ENCODE measurements at places on chromosomes 11 and 22.

- DNase-seq = no peak
Measured at GRCh38 chr22:41974691-41975290, 5.5 kb downstream of the SEPTIN3 start.

DNA sequence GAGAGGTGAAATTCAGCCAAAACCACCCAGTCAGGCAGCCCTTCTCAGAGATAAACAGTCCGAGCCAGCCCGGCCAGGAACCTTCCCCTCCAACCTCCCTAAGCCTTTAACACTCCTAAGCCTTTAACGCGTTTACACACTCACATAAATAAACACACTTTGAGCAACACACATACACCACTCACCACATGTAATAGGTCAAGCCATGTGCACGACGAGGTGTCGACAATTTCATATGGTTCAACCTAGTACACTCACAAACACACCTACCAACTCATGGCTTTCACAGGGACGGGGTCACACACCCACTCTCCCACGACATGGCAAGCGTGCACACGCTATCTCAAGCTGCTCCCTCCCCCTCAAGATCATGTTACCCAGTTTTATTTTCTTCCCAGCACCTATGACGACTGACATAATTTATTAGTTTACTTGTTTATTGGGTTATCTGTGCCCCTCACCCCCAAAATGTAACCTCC lies 15.5 kb downstream of the SLC43A1 start:
- no peak for DNase-seq

- no peak for DNase-seq
Measured at GRCh38 chr22:34354071-34354817, 434.0 kb upstream of the LARGE1 start.

GRCh38 chr22:37410174-37411055 lies 16.9 kb downstream of the ELFN2 start:
- no peak for DNase-seq

DNA sequence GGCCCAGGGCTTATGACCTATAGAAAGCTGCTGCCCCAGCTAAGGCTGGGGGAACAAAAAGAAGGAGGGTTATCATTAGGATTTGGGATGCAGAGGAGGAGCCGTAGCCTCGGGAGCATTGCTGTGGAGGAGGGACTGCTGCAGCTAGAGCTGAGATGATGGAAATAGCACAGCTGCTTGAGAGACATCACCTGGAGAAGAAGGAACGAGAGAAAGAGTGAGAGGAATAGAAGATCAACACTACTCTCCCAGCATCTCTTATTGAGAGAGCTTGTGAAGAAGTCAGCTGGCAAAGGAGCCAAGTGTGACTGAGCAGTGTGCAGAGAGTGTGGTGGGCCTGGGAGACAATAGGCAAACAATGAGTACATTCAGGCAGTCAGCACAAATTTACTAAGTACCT lies 100.7 kb upstream of the PLET1 start:
- no peak for DNase-seq

- no peak for DNase-seq
Measured at GRCh38 chr11:69541001-69541285, 59.5 kb downstream of the LINC01488 start.

- no peak for DNase-seq
Measured at GRCh38 chr11:70135625-70136059, 57.5 kb downstream of the ANO1 start.

DNA sequence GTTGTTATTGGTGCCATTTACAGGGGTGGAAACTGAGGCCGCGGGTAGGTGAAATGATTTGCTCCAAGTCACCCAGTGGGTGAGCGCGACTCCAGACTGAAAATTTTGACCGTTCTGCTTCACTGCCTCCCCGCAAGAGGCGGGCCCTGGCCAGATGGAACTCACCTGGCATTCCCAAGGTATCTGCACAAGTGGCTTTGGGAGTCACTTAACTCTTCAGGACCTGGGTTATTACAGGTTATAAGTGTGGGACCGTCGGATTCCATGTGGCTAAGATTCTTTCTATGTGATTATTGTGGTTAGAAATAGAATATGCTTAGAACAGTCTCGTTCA lies 598 bp downstream of the CABIN1 start:
- DNase-seq = no peak

DNA sequence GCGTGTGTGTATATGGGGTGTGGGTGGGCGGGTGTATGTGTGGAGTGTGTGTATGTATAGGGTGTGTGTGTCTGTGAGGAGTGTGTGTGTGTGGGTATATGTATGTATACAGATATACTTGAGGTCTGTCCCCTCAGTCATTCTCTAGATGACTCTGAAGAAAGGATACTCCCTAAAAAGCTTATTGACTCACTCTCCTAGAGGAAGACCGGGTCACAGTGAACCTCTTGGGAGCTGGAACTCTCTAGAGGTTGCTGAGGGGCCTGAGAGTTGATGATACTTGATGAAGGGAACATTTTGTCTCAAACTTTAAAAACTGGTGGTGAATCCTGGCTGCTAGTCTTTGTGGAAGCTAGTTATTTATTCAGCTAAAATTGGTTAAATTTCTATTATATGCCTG lies 15.1 kb downstream of the STX3 start:
- no peak for DNase-seq

- no peak for DNase-seq
Measured at GRCh38 chr11:102256251-102256650, 61.0 kb upstream of the BIRC3 start.

- no peak for DNase-seq
Measured at GRCh38 chr11:47415949-47416472, 7.6 kb downstream of the SLC39A13 start.

- DNase-seq = no peak
Measured at GRCh38 chr22:42357634-42358296, 74.4 kb downstream of the NFAM1 start.

- DNase-seq = no peak
Measured at GRCh38 chr11:34234086-34234740, 123.6 kb downstream of the ABTB2 start.

DNA sequence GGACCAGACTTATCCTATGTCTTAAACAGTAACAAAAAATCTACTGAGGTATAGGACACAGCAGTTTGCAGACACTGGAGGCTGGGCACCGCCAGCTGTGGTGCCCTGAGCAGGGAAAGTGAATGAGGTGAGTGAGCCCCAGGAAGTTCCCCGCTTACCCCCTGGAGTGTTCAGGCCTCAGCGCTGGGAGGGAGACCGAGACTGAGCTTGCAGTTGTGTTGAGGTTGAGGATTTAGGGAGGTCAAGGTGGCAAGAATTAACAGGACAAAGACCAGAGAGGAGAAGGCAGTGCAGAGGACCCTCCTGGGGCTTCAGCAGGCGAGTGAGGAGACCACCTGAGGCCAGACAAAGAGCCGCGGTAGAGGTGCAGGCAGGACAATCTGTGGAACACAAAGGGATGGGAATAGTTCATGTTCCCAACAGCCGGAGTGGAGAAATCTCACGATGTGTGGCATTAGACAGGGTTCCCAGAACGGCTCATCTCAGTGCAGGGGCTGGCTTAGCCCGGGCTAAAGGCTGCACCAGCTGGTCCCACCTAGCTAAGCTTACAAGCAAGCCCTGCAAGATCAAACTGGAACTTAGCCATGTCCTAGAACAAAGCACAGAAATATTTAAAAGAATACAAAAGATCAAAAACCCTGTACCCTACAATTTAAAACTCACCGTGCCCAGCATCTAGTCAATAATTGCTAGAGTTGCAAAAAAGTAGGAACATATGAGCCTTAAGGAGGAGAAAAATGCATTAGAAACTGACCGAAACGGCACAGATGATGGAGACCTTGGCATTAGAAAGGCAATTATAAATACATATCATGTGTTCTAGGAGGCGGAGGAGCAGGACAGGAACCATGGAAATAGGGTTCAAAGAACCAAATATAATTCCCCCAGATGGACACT lies 47.4 kb upstream of the PITPNB start:
- DNase-seq = no peak

DNA sequence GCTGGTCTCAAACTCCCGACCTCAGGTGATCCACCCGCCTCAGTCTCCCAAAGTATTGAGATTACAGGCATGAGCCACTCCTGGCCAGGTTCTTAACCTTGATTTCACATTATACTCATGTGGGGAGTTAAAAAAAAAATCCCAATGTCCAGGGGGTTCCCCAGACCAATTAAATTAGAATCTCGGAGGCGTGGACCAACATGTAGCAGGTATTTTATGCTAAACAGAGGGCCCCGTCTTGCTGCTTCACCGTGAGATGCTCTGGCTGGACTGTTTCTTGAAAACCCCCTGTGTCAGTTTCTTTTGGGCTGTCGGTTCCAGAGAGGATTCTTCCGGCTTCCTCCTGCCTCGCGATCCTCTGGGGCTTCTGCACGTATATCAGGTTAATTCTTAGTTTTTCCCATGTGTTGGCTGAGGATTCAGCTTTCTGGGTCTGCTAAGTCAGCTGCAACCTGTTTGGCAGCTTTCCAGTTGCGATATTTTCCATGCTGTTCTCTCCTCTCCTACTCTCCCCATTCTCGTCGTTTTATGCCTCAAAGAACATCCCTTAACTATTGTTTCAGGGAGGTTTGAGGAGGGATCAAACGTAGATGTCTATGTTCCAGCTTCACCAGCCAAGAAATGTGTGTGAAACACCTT lies 50.6 kb upstream of the ACCSL start:
- DNase-seq = no peak

DNA sequence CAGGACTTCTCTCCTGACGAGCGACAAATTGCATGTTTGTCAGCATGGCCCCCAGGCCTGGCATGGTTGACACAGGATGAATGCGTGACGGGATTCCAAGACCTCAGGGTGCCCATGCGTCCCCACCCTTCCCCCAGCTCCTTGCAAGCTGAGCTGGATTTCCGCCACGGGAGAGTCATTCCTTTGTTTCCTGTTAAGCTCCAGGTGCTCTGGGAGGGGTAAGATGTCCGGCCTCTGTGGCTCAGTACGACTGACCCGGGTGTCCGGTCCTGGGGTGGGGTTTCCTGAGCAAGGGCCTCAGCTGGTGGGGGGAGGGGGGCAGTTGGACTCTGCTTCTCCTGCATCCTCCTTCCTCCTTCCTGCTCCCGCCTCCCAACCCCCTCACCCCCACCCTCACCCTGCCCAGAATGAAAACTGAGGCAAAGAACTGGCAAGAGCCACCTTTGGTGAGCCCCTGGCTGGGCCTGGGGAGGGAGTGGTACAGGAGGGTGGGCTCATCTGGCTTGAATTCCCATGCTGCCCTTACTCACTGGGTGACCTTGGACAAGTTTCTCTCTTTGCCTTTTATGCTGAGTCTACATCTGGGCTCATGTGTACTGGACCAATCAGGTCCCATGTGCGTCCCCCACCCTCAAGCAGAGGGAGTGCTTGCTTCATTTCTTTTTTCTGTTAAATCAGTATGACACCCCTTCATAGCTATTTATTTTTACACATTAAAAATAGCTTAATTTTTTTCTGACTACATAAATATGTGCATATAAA lies 2.5 kb downstream of the CDC42EP2 start:
- no peak for DNase-seq

- no peak for DNase-seq
Measured at GRCh38 chr11:32033067-32033466, 57.8 kb upstream of the RCN1 start.

- DNase-seq = no peak
Measured at GRCh38 chr11:1371836-1372465, 17.8 kb upstream of the BRSK2 start.

DNA sequence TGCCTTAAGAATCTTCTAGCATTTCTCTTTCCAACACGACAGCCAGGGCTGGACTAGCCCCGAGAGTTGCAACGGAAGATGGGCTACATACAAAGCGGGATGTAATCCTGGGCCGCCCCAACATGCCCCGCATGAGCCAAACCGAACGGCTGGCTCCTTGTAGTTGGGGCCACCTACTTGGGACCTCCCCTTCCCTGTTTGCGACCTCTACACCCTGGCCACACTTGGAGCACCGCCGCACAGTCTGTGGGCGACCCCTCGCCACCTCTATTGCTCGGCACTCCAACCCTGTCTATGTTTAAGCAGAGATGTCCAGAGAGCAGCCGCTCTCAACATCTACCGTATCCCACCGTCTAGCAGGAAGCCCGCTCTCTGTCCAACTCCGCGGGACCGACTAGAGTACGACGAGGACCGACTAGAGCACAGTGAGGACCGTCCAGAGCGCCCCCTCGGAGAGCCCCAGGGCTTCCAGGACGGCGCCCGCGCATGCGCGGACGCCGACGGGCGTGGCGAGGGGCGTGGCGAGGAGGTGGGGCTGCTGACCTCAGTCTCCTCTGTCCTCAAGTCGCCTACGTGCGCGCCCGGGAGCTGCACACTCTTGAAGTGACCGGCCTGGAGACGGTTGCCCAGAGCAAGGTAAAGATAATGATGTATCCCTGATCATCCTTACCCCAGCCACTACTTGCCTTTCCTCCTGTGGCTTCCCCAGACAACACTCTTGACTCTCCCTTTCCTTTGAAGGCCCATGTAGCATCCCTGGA lies 32.3 kb downstream of the NEAT1 start:
- DNase-seq = peak; percentile 83

GRCh38 chr11:56474729-56475235 lies 1.6 kb upstream of the OR5M3 start:
- no peak for DNase-seq

- no peak for DNase-seq
Measured at GRCh38 chr11:23594755-23595154, 734.5 kb upstream of the CCDC179 start.

GRCh38 chr11:94544646-94545263 lies 1.0 kb downstream of the FUT4 start:
- no peak for DNase-seq

DNA sequence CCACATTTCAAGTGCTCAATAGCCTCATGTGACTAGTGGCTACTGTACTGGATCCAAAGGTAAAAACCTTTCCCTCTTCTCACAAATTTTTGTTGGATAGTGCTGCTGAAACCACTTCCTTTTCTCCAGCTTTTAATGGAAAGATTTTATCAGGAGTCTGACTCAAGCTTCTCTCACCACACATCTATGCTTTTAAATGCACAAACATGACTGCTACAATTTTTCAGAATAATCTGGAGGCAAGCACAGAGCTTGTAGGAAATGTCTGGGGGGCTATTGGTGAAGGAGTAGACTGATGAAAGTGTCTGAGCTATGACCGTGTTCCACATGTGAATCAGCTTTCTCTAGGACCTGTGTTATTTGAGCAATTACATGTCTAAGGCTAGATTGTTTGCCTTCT lies 101.1 kb upstream of the FAT3 start:
- DNase-seq = no peak

- no peak for DNase-seq
Measured at GRCh38 chr11:108289699-108290098, 66.8 kb downstream of the ATM start.

- DNase-seq = no peak
Measured at GRCh38 chr11:86978756-86979608, 23.8 kb upstream of the FZD4 start.

- DNase-seq = no peak
Measured at GRCh38 chr22:32364210-32364609, 6.5 kb downstream of the RFPL3 start.
